ENCODE measurements at places on chromosomes 6 and 20.

GRCh38 chr6:109453594-109454495, 1.7 kb downstream of the MICAL1 start:
- no peak for DNase-seq

- no peak for DNase-seq
These were observed 21.9 kb upstream of the CDH4 start for GRCh38 chr20:61230166-61230565.

GRCh38 chr6:35484921-35485392, 11.9 kb downstream of the TEAD3 start:
- no peak for DNase-seq

- DNase-seq = peak; percentile 29
These were observed 15.9 kb upstream of the PTGIS start for GRCh38 chr20:49583669-49584417.

- DNase-seq = no peak
These were observed 224.9 kb upstream of the OPRM1 start for GRCh38 chr6:153814136-153814535.

GRCh38 chr6:56387621-56388414, 140.4 kb upstream of the COL21A1 start:
- no peak for DNase-seq

- DNase-seq = no peak
These were observed 61.1 kb downstream of the PFDN4 start for GRCh38 chr20:54268941-54269340.

DNA sequence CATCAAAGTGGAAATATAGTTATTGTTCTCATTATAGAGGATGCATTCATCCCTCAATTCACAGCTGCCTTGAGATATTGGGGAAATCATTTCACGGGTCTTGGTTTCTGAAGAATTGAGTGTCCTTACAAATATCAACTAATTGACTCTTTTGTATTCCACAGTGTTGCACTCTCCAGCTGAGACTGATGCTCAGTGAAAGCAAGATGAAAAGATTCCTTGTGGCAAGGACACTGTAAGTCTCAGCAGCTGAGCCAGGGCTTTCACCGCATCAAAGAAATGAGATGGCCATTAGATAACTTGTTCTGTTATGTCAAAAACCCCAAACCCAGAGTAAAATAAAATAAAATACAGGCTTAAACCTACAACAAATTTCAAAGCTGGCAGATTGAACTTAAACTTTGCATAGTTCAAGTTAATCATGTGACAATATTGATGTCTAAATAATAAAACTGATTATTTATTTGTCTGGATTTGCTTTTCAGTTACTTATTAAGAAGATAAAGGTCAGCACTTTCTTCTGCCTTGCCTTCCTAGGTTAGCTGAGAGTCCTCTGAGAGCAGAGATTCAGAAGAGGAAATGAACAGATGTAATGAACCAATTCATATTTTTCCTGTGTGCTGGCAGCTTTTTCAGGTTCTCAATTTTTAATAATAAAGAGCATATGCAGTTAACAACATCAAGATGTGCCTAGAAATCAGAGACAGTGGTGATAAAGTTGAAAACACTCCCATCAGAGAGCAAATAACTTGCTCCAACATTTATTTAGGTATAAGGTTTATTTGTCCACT, 82.4 kb upstream of the SMLR1 start:
- no peak for DNase-seq

GRCh38 chr6:34586327-34587040, 30.4 kb upstream of the SPDEF start:
- no peak for DNase-seq

- DNase-seq = peak; percentile 65
These were observed 77.8 kb upstream of the FRMD1 start for GRCh38 chr6:168156742-168157265.

DNA sequence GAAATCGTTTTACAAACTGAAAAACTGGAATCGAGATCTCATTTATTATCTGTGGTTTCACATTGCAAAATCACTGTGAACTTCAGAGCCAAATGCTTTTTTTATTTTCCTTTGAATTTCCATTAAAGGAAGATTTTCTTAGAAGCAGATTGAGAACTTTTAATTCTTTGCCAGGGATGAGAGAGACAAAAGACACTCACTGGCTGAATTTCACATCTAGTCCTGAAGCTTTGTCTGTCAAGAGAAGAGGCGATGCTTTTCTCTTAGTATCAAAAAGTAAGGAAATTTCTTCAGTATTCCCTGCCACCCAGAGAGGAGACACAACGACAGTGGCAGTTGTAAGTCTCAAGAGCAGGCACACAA, 141.8 kb downstream of the TMEM200A start:
- DNase-seq = no peak

GRCh38 chr20:478010-478948, 15.9 kb upstream of the TBC1D20 start:
- DNase-seq = peak; percentile 69

DNA sequence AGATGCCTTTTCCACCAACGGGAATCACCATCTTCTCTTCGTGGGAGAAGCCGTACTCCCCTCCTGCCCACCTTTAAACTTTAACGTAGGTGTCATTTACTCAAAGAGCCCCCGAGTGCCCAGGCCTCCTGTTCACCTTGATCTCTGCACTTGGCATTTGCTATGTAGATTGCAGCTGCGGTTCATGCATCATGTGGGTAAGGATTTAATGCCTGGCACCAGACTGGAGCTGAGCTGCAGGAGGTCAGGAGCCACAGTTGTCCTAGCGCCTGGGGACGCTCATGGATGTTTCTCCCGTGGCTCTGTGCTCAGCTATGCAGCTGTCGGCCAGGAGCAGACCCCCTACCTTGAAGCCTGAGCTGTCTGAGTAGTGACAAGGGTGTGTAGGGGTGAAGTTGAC, 133.7 kb downstream of the CDH4 start:
- no peak for DNase-seq

DNA sequence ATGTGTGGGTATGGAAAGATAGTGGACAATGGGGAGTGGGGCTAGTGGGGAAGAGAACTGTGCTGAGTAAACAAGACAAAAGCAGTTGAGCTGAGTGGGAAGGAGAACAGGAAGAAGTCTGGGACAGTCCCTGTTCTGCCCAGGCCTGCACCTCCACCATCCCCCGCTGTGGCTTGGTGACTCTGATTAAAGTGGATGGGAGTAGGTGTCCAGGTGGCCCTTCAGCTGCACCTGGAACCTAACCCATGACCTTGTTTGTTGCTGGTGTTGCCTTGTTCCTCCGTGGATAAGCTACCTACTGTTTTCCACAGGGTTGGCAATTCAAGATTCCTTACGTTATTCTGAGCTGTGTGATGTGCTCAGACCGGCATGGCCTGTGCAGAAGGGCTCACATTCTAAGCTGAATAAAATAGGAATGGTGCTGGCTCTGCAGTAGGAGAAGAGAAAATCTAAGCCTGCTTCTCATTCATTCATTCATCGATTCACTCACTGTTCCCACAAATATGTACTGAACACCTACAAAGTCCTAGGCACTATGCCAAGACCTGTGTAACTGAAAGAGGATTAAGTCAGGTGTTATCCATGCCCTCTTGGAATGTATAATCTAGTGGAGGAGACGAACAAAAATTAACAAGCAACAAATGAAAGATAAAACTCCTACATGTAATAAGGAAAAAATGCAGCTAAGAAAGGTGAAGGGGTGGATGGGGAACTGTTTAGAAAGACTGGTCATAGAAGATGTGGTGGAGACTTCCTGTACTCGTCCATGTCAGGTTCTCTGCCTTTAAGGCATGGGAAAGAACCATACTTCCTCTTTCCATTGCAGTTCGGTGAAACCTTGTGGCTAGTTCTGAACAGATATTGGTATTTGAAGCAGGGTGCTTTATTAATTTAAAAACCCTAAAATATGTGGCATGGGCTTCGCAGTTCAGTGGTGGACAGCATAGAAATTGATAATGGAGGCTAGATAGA, 10.1 kb upstream of the CALHM6 start:
- no peak for DNase-seq

DNA sequence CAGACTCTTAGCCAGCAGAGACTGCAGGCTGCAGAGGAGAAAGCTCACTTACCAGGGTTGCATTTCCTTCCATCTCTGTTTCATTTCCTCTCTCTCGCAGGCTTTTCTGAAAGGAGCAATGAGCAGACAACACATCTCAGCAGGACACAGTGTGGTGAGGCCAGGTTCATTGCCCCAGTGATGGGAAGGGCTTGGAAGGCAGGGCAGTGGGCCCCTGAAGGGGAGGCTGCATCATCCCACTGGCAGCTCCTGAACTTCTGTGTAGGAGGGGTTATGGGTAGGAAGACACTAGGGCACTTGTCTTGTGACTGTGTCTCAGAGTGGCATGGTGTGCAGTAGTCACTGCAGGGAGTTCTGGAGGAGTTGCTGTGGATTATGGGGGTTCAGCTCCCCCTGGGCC, 246.8 kb downstream of the QKI start:
- DNase-seq = no peak

GRCh38 chr20:23361119-23361475, 885 bp upstream of the GZF1 start:
- DNase-seq = peak; percentile 78

- DNase-seq = no peak
These were observed 52.3 kb downstream of the RNGTT start for GRCh38 chr6:88910922-88911778.

- no peak for DNase-seq
These were observed 63.5 kb upstream of the VSTM2L start for GRCh38 chr20:37839432-37839827.

DNA sequence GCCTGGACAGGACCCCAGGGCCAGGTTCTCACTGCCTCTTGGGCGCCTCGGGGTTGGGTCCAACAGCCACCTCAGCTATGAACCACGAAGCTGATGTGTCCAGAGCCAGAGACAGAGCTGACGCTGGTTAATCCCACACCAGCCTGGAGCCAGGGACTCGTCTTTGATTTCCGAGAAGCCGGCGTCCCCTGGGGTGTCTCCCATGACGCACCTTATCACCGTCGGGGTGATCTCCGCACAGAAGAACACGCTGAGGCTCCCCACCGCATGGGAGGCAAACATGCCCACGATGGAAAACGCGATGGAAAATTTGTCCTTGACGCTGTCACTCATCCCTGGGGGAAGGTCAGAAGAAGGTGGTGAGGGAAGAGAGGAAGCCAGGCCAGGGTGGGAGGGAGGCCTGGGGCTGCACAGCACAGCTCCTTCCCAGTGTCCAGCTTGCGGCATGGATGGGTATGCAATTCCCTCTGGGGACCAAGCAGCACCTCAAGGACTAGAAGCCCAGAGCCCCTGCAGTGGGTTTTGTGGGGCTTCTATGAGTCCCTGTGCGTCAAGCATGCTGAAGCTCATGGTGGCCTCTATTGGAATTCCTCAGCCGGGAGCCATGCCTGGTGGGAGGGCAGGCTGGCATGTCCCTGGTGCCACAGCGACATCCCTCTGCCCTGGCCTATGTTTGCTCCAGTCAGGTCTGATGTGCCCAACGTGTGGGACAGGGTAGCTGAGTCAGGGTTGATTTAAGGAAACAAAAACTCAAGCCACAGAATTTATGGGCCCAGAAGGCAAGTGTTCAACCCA, 25.1 kb downstream of the PSMG4 start:
- no peak for DNase-seq

DNA sequence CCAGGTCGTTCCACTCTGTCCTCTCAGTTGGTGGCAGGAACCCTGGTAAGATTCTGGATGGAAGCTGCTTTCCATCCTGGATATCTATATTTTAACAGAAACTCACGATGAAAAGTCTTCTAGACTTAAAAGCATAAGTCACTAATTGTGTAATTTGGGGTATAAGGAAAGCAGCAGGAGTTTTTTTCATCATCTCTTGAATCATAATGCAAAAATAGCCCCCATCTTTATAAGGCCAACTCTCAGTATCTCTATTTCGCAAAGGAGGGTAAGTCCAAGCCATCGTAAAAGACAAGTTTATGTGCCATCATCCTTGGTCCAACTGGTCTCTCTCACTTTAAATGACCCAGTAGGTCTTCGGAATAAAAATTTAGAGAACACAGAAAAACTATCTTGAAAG, 95.1 kb downstream of the FAM50B start:
- DNase-seq = no peak

- DNase-seq = no peak
These were observed 1.5 kb upstream of the CAPN11 start for GRCh38 chr6:44157152-44157521.

DNA sequence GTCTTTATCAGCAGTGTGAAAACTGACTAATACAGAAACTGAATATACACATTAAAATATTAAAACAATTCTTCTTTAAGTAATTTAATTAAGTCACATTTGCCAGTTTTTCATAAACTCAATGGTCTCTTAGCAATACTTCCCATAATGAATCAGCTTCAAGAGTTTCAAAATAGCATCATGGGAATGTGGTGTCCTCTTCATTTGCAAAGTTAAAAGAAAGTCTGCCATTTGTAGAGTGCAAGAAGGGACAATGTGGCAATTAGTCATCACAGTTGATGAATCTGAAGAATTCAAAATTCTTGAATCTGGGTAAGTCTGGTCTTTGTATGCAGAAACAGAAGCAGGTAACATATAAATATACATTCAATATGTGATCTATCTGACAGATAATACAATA, 38.7 kb downstream of the SYNE1 start:
- DNase-seq = no peak

DNA sequence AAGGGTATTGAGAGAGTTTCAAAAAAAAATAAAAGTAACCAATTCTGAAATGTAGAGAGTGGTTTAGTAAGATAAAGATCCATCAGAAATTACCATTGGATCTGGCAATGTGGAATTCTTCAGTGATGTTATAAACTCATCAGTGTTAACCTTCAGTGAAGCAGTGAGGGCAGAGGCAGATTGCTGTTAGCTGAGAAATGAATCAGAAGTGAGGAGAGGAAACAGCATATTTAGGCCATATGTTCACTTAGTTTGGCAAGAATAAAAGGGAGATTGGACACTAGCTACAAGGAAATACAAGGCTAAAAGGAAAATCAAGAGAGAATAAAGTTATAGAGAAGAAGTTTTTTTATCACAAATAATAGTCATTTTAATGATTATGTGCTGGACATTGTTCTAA, 9.6 kb downstream of the KCNQ5 start:
- no peak for DNase-seq
